ENCODE measurements at places on chromosomes 4 and X.

- no peak for DNase-seq
Observed at GRCh38 chr4:164716901-164717300, 37.0 kb upstream of the SMIM31 start.

- peak; percentile 11 for DNase-seq
Observed at GRCh38 chrX:54029529-54030143, 14.6 kb downstream of the PHF8 start.

GRCh38 chr4:155509555-155509954, 132.8 kb upstream of the MAP9 start:
- no peak for DNase-seq

DNA sequence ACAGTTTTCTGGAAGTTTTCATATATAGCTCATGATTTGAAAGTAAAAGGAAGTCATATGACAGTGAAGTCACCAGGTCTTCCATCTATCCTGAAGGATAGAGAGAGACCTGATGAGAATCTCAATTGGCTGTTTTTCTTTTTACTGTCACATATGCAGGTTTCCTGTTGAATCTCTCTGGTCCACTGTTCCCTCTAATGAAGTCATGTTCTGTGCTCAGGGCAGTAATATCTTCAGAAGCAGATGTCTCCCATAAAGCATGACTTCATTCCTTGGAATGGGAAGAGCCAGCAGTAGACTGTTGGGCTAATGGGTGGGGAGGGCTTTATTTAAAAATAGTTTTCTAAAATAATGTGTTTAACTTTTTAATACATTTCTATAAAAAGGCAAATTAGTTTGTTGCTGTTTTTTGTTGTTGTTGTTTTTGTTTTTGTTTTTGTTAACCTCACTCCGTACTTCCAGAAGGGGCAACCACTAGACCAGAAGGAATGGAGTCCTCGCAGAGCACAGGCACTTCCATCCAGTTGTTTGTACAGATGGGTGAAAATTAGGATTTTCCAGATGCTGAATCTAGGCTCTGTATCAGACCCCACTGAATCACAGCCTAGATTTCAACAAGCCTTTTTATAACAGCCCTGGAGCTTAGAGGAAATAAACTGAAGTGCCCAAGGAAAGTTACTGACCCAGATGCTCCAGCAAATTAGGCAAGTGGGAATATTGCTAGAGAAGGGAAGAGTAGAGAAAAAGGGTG, 54.2 kb downstream of the AWAT2 start:
- DNase-seq = no peak

- DNase-seq = no peak
Observed at GRCh38 chrX:8404926-8405325, 59.7 kb upstream of the VCX3B start.

DNA sequence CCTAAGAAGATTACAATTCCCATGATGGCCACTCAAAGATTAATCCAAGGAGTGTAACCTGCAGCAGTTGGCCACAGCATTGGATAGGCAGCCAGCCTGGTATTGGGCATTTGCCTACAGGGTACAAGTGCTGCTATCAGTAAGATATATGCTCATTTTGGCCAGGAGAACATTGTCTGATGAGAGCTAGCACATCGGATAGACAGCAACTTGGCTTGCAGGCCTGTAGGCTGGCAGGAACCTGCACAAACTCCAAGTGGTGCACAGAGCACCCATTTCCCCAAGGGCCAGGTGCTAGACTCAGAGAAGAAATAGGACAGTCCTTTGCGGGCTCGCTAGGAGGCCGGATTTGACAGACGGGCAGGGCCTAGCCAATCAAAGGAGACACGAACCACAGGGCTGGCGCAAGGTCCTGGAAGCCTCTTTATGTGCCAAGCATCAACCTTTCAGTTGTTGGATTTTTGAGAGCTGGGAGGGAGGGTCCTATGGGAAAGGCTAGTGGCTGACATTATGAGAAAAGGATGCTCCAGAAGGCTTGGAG, 11.7 kb upstream of the AP1AR start:
- no peak for DNase-seq

DNA sequence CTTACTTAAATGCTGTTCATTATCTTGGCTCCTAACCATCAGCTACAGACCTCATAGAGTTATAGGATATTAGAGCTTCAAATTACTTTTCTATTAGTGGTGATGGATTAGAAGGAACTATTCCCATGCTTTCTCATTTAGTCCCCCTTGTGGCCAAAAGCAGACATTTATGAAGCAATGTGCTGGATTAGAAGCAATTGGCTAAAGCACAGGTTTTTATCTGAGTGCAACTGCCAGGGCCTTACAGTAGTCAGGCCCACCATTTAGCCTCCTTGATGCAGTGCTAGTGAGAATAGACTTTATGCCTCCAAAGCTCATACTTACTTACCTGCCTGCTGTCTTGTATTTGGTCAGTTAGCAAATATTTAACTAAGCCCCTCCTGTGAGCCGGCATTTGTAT, 93.0 kb downstream of the TSPAN7 start:
- DNase-seq = peak; percentile 16

- DNase-seq = no peak
Observed at GRCh38 chr4:83281307-83281706, 3.3 kb downstream of the COQ2 start.

DNA sequence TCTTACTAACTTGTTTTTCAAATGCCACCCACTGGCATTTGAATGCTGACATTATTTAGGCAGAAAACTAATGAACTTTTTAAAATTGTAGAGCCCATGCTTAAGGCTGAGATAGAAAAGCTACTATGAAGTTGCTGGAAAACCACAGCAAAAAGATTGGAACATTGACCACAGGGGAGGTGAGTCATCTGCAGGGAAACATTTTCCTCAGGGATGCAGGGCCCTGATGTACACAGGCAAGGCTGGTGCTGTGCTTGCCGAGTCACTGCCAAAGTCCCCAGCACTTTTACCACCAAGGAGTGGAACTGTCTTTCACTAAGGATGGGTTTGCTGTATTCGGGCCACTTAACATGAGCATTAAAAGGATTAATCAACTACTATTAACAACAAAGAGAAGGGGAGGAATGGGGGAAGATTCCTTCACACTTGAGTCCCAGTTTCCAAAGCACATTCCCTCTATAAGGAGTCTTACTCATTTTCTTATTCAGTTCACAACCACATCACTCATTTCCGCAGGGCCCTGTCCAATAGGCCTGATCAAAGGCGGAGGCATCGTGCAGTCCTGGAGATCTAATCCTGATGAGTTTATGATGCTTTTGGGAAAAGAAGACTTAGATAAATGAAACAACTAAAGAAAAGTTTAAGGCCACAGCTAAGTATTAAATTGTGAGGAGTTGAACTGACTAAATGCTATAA, 202.9 kb upstream of the NPY2R start:
- DNase-seq = no peak

DNA sequence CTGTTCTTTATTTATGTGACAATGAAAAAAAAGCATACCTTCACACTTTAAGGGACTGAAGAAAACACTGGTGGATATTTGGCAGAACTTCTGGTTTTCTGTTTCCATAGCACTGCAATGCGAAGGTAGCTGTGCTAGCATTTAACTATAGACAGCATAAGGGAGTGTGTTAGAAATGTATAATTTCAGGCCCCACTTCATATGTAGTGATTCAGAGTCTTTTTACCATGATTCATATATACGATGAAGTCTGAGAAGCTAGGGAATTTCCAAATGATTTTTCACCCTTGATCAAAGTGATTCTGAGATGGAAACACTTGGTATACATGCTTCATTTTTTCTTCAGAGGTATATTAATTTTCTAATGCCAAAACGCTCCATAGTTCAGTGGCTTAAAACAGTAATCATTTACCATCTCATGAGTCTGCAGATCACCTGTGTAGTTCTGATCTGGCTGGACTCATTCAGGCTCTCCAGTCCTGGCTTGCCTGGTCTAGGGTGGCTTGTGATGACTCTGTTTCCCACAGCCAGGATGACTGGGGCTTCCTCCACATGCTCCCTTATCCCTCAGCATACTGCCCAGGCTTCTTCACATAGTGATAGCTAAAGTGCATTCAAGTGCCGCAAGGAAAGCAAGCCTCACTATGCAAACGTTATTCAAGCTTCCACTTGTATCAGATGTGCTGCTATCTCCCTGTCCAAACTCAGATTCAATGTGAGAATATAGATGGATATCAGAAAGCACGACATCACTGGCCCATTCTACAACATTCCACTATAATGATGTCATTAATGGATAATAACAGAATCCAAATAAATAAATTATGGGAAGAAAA, 790.1 kb downstream of the TECRL start:
- DNase-seq = peak; percentile 7

GRCh38 chr4:95142932-95143331, 385.2 kb downstream of the BMPR1B start:
- DNase-seq = peak; percentile 51

GRCh38 chr4:156977435-156978160, 6.0 kb upstream of the PDGFC start:
- DNase-seq = no peak

GRCh38 chr4:139014371-139015268, 961 bp upstream of the NOCT start:
- no peak for DNase-seq

DNA sequence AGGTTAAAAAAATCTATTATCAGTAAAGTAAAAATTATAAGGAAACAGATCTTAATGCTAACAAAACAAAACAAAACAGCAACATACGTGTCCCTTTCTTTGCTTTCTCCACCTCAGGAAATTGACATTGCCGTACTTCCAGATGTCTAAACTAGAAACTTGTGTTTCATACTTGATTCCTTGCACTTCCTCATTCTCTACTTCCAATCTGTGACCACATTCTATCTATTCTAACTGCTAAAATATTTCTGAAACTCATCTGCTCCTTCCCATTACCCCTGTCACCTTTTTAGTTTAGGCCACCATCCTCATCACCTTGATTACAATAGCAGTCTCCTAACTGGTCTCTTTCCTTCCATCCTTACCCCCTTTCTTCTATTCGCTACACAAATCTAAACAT, 22.5 kb upstream of the RPA4 start:
- DNase-seq = no peak

- DNase-seq = no peak
Observed at GRCh38 chr4:137156054-137156453, 376.2 kb downstream of the PCDH18 start.

DNA sequence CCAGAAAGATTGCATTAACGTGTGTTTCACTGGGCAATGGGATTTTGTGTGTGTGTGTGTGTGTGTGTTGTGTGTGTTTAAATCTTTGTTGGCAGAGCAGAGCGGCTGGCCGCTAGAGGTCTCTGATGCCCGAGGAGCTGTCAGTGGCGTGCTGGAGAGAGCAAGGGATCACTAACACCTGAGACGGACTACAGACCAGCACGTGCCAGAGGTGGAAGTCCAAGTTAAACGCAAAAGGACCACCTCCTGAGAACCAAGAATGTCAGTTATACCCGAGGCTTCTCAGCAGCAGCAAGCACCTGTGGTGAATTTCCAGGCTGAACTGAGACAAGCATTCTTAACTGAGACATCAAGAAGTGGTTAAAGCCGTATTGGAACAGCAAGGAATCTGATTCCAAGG, 9.0 kb upstream of the SLC25A14 start:
- DNase-seq = peak; percentile 26

DNA sequence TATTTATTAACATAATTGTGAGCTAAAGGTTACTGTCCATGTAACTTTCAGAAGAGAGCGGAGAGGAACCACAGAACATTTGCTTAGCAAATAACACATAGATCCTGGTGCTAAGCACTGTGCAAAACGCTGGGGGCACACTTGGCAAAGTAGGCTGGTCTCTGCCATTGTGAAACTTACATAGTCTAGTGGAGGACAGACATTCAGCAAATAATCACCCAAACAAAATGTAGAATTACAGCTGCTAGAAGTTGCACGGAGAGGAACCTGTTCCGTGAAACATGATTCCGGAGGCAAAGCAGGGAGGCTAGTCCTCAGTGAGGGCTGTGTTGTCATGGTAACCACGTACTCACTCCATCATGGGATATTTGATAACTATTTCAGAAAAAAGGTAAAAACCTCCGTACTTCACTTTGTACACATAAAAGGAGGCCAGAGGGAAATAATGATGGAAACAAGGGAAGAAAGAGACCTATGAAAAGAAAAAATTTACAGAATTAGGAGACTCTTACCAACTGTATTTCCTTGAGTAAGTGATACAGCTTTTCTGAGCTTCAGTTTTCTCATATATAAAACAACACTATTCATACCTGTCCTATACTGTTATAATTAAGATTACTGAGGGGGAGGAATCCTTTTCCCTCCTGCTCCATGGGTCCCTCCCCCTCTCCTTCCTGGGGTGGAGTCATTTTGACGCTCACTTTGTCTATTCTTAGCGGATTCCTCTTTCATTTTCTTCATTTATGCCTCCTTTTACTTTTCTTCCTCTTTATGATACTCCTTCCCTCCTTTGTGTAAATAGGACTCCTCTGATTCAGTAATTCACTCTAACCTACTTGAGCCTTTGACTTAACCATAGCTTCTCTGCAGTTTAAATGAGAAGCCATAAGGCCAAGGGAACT, 825 bp upstream of the RASGEF1B start:
- DNase-seq = peak; percentile 82

- DNase-seq = no peak
Observed at GRCh38 chrX:16827225-16827624, 41.0 kb downstream of the TXLNG start.

DNA sequence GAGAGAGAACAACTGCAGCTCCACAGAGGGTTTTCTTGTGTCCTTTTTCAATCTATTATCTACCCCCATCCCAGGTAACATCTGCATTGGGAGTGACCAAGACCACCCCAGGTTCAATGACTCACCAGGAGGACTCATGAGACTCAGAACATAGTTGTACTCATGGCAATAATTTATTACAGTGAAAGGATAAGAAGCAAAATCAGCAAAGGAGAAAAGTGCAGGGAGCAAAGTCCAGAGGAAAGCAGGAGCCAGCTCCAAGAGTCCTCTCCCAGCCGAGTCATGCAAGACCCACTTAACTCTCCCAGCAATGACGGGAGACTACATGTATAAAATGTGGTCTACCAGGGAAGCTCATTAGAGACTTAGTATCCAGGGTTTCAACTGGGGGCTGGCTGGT, 129.5 kb upstream of the RBPJ start:
- no peak for DNase-seq

- DNase-seq = no peak
Observed at GRCh38 chr4:8188085-8188484, 11.0 kb upstream of the SH3TC1 start.

GRCh38 chr4:84938316-84938715, 28.2 kb downstream of the WDFY3 start:
- DNase-seq = no peak

DNA sequence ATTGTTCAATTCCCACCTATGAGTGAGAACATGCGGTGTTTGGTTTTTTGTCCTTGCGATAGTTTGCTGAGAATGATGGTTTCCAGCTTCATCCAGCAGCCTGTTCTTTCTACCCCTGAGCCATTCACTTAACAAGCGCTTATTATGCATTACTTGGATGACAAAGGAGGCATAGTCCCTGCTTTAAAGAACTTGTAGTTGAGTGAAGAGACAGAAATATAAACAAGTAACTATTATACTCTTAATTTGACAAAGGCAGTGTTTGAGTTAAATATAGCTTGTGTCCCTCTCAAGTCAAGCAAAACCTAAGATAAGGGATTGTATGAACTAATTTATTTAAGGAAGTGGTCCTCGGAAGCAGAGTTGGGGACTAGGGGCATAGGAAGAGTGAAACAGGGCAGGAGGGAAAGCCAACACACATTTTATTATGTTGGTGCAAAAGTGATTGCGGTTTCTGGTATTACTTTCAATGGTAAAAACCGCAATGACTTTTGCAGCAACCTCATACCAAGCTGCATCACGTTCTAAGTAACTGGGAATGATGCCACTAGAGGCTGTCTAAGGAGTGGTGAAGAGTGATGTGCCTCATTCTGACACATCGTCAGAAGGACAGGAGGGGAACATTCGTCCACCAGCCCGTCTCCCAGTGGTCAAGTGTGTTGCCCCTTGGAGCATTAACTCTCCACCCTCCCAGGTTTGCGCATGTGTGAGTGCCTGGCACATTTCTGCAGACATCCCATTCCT, 41.8 kb downstream of the QDPR start:
- DNase-seq = no peak

Data from NCI-H2171 treated with DMSO at 0.1 percent for 48 hours (cell line).